Astrocyte of the cerebellum (primary cell): ENCODE measurements at places on chromosomes 2 and 18.

DNA sequence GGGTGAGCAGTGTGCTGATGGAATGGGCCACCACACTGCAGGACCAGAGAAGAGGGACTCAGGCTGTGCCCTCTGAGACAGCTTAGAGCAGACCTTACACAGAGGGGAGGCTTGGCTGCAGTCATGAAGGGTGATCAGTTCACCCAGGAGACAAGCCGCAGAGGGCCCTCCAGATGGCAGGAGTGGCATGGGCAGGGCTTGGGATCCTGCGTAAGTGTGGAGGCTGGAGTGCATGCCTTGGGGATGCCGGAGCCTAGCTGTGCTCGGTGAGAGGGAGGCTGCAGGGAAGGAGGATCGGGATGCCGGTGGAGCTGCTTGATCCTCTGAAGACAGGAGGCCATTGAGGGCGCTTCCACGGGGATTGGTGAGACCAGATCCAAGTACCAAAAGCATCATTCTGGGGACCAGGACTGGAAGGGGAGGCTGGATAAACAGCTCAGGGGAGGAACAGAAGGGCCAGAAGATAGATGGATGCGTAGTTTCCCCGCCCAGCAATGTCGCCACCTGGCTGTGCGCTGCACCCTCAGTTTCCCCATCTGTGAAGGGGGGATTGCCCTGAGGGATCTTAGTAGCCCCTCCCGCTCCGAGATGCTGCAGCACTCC is 163.4 kb downstream of the INHBB start:
- no peak for DNase-seq

DNA sequence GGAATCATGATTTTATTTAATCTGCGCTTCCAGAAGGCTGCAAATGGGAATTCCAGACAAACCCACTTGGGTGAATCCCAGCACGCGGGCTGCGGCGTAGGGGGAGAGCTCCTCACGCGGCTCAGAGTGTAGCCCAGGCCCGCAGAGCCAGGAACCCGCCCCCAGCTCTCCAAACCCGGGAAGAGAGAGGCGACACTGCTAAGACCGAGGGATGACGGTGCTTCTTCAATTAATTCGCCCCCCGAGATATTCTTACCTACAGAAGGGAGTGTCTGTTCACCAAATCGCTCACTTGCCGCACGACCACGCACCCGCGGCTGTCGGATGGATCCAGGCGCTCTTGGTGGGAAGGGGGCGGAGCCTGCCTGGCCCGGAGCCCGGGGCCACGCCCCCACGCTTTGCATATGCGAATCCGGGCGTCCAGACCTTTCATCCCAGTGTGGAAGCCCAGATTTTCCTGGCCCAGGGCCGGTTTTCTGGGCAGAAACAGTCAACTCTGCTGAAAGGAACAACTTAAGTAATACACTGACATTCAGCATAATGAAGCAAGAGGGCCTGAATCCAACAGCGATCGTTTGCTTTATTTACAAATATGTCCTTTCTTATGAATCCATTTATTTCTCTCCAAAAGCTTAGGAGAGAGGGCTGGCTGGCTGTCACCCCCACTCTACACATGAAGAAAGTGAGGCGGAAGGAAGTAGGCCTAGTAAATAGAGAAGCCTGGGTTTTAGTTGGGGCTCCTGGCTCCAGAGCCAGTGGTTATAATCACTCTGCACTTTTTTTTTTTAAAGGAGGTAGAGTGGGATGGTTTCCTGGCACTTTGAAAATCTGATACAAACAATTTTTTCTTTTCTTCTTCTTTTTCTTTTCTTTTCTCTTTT is at the start of gene SLC19A3:
SLC19A3 (minus strand) TSS at position 342 of the 881 bp plus-strand sequence. CDS start 15,710 bp downstream, outside the sequence.
- peak; percentile 80 for DNase-seq

DNA sequence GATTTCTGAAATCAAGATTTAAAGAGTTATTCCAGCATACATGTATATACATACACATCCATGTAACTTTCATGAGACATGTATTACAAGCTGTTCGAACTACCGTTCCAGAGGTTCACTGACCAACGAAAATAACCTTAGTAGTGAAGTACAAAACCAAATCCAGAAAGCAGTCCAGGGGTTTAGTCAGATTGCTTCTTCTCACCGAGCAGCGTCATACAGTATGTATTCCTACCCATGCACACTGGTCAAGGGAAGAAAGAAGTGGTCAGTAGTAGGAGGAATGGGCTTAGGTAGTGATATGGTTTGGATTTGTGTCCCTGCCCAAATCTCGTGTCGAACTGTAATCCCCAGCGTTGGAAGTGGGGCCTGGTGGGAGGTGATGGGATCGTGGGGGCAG is 45.3 kb downstream of the E2F6 start:
- no peak for DNase-seq

DNA sequence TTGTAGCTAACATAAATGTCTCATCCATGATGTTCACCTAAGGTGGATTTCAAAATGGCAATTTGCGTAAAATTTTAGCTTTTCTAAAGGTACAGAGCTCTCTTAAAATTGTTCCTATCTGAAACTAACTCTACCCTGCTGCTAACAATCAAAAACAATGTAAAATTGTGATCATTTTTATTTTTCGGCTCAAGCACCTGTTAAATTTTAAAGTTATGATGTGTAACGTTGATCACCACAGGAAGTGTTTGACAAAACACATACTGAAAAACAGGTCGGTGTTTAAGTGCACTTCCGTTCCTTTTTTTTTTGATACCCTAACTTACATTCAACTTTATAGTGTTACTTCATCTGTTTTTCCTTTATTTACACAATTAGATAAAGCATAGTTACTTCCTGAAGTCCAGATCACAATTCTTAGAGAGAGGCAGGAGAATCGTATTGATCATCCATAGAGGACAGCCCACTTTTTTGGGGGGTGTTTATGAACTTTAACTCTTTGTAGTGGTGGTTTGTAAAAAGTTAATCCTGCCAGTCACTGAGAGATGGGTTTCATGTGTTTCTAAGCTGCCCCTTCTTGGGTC is 6.0 kb upstream of the NCK2 start:
- no peak for DNase-seq

- DNase-seq = no peak
Observed at GRCh38 chr18:58103339-58103985, 59.4 kb downstream of the NEDD4L start.
